Kidney (tissue), 22 donors: ENCODE measurements at places on chromosomes 6 and 20.
A peak's percentile ranks its signal among the peaks of the same experiment; 100 is the strongest.

GRCh38 chr6:170456886-170457698 is 96.0 kb downstream of the PSMB1 start:
- no peak for DNase-seq

GRCh38 chr6:35007016-35007415 is 118.0 kb downstream of the ANKS1A start:
- DNase-seq, result no peak

DNA sequence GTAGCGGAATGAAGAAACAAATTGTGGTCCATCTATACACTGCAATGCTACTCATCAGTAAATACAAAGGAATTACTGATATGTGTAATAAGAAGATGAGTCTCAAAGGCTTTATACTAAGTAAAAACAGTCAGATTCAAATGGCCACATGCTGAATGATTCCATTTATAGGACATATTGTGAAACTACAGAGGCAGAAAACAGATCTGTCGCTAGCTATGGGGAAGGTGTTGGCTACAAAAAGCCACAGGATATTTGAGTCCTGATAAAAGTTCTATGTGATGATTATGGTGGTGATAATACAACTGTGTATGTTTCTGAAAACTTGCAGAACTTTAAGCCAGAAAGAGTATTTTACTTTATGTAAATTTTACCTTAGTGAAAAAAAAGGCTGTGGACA is 313.2 kb downstream of the HDGFL1 start:
- no peak for DNase-seq

GRCh38 chr6:44221291-44221960 is 2.0 kb upstream of the SLC29A1 start:
- DNase-seq, result peak; percentile 97

- DNase-seq, result no peak
These were observed 66.1 kb upstream of the EMILIN3 start for GRCh38 chr20:41432746-41433145.

GRCh38 chr20:36852187-36852586 is 23.8 kb upstream of the TLDC2 start:
- DNase-seq, result no peak

DNA sequence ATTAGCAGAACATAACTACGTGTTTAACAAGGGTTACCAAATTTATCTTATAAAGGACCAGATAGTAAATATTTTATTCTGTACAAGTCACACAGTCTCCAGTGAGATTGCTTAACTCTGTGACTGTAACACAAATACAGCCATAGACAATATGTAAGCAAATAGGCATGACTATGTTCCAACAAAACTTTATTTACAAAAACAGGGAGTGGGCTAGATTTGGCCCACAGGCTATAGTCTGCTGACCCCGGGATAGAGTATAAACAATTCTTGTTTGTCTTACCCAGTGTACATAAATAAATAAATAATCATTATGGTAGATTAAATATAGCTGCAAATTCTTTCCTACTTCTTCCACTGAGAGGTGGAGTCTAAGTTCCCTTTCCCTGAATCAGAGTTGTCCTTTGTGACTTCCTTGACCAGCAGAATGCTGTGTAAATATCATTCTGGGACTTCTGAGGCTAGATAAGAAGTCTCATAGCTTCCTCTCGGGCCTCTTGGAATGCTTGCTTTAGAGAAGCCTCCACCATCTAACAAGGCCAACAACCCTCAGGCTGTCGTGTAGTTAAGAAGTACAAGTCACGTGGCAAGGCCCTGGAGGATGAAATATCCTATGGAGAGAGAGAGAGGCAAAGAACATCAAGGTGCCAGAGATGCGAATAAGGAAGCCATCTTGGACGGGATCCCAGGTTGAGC is 59.1 kb upstream of the TMEM244 start:
- DNase-seq, result no peak

GRCh38 chr6:108944707-108945680 is 96.8 kb downstream of the ARMC2 start:
- DNase-seq, result no peak

GRCh38 chr20:44354979-44355497 is 461 bp upstream of the HNF4A start:
- DNase-seq, result no peak

- no peak for DNase-seq
These were observed 108.6 kb upstream of the EYA4 start for GRCh38 chr6:133132466-133132971.

DNA sequence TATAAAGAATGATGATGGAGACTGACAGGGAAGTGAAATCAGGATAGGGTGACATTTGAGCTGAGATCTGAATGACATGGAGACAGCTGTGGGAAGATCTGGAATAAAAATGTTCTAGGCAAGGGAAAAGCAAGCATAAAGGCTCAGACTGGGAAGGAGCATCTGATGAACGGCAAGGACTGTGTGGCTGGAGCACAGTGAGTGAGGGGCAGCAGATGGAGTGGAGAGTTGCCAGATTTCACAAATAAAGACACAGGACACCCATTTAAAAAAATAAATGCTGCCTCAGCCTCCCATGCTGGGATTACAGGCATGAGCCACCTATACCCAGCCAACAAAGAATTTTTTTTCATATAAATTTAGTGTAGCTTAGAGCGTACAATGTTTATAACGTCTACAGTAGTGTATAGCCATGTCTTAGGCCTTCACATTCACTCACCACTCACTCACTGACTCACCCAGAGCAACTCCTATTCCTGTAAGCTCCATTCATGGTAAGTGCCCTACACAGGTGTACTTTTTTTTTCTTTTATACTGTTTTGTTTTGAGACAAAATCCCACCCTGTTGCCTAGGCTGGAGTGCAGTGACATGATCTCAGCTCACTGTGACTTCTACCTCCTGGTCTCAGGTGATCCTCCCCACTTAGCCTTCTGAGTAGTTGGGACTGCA is 2.4 kb upstream of the ZBTB24 start:
- DNase-seq, result no peak

- peak; percentile 67 for DNase-seq
These were observed 5.2 kb upstream of the TBCC start for GRCh38 chr6:42751055-42751454.

GRCh38 chr20:13875265-13875811 is 90.5 kb downstream of the NDUFAF5 start:
- DNase-seq, result no peak

GRCh38 chr6:4017834-4018170 is 61.1 kb downstream of the FAM217A start:
- DNase-seq, result no peak

DNA sequence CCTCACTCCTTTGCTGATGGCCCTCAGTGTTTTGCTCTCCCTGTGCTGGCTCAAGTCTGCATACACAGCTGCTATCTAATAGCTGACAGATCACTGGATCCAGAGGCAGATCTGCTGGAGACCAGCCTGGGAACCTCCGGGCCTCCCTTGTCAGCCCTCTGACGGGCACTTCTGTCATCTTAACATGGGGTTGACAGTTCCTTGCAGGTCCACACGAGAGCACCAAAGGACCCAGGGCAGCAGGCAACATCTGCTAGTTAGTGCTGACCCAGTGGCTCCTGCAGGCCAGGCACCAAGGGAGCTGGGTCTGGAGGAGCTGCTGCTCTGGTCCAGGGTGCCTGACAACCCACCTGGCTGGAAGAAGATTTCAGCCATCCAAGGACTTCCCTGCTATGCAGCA is 208.1 kb downstream of the UST start:
- DNase-seq, result no peak

- DNase-seq, result no peak
These were observed 107.4 kb upstream of the MAP7 start for GRCh38 chr6:136657666-136658065.
